ENCODE measurements at places on chromosomes 13 and 19.

GRCh38 chr13:113544071-113544891 lies 40.3 kb upstream of the TFDP1 start:
- DNase-seq: no peak

DNA sequence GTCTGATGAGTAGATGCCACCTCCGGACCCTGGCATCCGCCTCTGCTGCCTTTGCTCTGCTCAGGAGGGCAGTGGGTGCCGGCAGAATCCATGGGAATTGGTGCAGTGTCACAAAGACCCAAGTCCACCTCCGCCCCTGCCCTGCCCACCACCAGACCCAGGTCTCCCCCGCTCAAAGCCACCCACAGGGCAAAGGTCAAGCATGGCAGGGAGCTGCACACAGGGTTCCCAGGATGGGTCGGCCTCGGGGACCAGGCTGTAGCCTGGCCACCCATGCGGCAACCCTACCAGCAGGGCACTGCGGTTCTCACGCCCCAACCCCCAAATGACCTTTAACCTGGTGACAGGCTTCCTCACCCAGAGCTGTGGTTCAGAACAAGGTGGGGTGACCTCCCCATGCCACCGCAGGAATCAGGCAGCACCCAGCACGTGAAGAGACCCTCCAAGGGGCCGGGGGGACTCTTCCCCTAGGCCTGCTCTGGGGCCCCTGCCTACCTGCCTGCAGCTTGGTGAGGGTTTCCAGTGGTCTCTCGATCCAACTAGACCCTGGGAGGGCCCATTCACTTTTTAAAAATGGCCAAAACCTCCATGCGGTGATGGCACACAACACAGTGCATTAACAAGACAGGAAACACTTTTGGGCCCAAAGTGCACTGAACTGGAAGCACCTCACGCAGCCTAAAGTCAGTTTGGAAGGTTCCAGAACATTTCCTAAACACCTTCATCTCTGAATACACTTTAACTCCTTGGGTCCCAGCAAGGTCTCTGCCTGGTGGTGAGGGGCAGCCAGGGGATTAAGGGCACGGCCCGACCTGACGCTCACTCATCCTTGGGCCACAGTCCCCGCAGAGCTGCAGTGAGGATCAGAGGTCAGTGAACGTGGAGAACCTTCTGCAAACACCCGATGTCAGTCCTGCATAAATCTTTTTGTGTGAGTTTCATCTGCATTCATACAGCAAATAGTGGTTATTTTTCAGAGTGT lies 11.0 kb downstream of the GAS6 start:
- peak; percentile 18 for DNase-seq

GRCh38 chr19:29662604-29663404 lies 2.5 kb upstream of the PLEKHF1 start:
- no peak for DNase-seq

- DNase-seq: no peak
Observed at GRCh38 chr19:47658431-47659348, 49.8 kb downstream of the BICRA start.

GRCh38 chr13:44142540-44142867 lies 231.1 kb upstream of the SERP2 start:
- no peak for DNase-seq

- no peak for DNase-seq
Observed at GRCh38 chr13:97307882-97308624, 85.9 kb downstream of the MBNL2 start.

DNA sequence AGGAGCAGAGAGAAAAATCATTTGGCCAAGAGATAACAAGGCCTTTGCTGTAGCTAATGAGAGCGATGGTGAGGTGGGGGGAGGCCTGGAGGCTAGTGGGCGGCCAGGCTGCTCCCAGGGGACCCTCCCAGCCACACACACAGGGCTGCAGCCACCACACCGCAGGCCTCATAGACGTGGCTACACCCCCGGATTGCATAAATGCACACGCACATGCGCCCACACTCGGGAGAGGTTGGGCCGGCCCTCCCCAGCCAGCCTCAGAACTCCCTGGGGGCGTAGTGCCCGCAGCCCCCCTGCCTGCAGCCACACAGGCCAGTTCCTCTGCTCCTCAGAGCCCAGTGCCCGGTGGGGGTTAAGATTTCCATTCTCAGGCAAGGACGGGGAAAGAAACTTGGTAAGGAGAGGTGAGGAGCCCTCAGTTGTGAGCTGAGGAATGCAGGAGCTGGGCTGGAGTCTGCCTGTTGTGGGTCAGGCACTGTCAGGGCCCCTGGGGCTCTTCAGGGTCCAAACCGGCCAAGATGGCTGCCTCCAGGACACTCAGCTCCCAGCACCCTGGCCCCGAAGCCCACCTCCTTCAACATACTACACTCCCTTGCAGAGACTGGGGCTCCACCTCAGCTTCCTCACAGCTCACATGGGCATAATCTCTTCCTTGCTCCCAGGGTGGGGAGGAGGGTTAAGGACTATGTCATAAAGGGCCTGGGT lies 8.0 kb downstream of the PTH2 start:
- no peak for DNase-seq

GRCh38 chr13:48158290-48158689 lies 63.4 kb upstream of the MED4 start:
- DNase-seq: no peak

GRCh38 chr19:40320558-40320935 lies 27.6 kb downstream of the C19orf47 start:
- DNase-seq: no peak

- no peak for DNase-seq
Observed at GRCh38 chr13:113777311-113778260, 18.6 kb downstream of the TMEM255B start.

- DNase-seq: no peak
Observed at GRCh38 chr13:101846701-101847100, 394.2 kb downstream of the ITGBL1 start.

GRCh38 chr13:60838581-60838980 lies 441.6 kb downstream of the TDRD3 start:
- DNase-seq: no peak

GRCh38 chr13:51624695-51625345 lies 40.6 kb downstream of the WDFY2 start:
- no peak for DNase-seq

GRCh38 chr13:33079960-33080359 lies 63.7 kb downstream of the KL start:
- DNase-seq: no peak

- no peak for DNase-seq
Observed at GRCh38 chr13:44855860-44856259, 133.4 kb downstream of the NUFIP1 start.

GRCh38 chr13:44778761-44779484 lies 202.8 kb upstream of the TSC22D1 start:
- no peak for DNase-seq

DNA sequence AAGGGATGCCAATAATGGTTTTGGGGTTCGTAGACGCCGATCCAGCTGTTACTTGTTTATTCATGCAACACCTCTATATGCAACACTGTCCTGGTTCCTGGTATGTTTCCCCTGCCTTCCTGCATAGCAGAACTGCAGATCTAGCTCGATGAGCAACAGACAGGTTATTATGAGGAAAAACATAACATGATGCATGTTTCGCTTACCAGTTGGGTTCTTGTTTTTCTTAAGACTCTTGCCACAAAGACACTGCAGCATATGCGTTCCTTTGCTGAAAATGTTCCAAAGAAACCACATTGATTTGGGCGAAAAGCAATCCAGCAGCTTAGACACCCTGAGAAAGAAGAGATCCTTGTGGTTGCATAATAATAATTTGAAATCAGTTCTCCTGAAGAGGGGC lies 583 bp downstream of the FGF14 start:
- DNase-seq: no peak

DNA sequence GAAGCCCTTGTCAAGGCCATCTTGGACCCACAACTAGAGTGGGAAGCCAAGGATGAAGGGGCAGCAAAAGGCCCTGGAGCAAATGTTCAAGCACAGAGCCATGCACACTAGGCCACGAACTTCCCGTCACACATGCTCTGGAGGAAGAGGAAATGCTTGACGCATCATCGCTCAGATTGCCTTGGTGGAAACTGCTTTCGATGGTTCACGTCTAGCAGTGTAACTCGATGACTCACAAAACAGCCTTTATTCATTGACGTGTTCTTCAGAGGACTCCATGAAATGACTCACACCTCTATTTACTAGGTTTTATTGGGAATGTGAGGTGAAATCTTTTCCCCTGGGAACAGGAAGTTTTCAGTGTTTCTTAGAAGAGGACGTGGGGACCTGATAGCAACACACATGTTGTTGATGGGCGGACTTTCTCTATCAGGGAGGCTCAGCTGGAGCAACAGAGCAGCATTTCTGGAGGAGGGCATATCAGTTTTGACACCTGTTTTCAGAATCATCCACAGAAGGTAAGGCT lies 79.8 kb upstream of the FLT1 start:
- DNase-seq: no peak

DNA sequence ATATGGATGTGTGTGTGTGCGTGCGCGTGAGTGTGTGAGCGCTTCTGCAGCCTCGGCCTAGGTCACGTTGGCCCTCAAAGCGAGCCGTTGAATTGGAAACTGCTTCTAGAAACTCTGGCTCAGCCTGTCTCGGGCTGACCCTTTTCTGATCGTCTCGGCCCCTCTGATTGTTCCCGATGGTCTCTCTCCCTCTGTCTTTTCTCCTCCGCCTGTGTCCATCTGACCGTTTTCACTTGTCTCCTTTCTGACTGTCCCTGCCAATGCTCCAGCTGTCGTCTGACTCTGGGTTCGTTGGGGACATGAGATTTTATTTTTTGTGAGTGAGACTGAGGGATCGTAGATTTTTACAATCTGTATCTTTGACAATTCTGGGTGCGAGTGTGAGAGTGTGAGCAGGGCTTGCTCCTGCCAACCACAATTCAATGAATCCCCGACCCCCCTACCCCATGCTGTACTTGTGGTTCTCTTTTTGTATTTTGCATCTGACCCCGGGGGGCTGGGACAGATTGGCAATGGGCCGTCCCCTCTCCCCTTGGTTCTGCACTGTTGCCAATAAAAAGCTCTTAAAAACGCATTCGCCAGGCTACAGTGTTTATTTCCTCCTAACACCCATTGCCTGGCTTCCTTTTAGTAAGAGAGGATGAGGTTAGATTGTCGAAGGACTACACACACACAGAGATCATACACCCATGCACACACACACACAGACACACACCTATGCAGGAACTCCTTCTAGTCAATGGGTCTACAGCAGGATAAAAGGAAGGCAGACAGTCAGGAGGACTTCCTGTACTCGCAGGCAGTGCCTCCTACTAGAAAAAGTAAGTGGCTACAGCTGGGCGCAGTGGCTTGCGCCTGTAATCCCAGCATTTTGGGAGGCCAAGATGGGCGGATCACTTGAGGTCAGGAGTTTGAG lies 7.1 kb downstream of the FOSB start:
- no peak for DNase-seq

- DNase-seq: no peak
Observed at GRCh38 chr13:49213997-49214916, 5.9 kb upstream of the MLNR start.

GRCh38 chr13:54627646-54628372 lies 1599.2 kb downstream of the OLFM4 start:
- DNase-seq: peak; percentile 33

GRCh38 chr19:1601613-1602064 lies 3.6 kb downstream of the UQCR11 start:
- no peak for DNase-seq

DNA sequence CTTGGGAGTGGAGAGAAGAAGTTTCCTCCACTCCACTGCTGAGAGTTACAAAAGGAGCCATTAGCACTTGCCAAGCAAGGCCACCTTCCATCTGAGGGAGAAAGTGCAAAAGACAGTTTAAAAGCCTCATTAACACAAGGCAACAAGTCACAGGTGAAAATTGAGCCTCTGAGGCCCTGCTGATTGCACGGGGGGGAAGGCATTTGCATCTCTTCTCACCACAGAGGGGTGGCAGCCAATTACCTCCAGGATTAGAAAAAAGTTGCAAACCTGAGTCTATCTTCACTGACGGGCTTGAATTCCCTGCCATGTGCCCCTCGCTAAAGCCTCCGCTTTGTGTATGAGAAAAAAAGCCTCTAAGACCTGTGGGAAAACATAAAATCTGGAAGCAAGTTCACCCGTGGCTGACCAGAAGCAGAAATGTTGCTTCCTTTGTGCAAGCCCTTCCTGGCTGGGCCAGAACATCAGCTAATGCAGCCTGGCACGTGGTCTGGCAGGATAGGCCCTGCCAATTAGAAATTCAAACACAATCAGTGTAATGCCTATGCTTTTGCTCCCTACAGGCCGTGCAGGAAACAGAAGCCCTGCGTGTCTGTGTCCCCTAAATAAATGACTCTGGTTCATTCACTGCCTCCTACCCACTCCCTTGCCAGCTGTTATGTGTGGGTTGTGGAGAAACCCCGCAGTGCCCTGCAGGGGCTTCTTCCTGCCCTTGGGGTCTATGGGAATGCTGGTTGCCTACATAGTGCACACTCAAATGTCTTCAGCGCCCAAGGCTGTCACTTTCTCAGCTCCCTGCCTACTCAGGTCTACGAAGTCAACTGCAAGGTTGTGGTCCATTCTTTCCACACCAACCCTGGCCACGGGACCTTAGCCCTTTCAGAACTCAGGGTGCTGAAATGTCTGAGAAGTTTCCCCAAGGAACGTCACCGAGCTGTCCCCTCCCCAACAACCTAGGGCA lies 150.2 kb downstream of the UQCRFS1 start:
- no peak for DNase-seq

DNA sequence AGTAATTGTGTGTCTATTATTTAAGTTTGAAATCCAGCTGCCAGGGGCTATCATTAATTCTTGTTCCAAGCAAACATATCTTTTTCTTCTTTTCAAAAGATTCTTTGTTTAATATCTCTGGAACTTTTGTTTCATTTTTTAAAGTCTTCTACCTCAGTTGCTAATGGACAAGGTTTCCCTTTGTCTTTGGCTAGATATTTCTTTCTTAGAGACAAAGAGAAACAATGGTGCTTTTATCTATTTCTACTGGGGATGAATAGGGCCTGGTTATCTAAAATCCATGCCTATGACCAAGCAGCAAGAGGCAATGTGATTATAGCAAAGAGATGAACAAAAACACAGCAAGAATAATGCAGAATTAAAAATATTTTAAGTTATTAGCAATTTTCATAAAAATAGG lies 661.3 kb upstream of the KLF12 start:
- no peak for DNase-seq

DNA sequence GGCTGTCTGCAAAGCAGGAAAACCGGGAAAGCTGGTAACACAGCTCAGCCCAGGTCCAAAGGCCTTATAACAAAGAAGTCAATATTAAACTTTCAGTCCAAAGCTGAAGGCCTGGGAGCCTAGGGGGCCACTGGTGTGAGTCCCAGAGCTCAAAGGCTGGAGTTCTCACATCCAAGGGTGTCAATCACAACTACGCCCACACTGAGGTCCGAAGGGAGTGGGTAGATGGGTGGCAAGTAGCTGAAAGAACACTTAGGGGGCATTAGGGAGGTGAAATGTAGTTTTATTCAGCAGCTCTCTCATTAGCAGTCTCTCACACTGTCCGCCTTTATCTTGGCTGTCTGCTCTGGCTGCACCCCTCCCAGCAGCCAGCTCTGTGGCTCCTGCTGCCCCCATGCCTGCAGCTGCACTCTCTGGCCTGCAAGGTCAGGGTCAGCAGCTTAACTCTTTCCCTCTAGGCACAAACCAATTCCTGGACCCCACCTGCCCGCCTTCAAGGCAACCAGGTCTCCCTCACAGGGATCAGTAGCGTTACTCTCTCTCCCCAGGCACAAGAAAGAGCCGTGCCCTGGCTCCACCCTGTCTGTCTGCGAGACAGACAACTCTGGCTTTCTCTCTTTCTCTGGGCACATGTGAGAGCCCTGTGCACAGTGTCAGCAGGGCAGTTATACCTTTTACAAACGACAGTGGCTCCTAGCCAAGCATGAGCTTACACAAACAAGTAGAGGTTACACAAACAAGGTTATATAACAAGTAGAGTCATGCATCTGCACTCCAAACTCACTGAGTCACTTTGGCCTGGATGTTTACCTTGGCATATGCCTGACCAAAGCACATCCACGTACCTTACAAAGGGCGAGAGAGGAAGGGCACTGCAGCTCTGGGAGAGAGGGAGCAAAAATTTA lies 249.4 kb upstream of the PCDH20 start:
- no peak for DNase-seq

Measured in D341Med (cell line).